Muscle of back (tissue), 13 donors: ENCODE measurements at places on chromosomes 4 and X. TPM values are rescaled to one million over a fixed set of nuclear protein-coding genes. Genes with fewer than 3 reads are reported as not detected.

Gene GLRA3
- polyA plus RNA-seq = not detected

Gene NPY2R
- not detected for polyA plus RNA-seq

DNA sequence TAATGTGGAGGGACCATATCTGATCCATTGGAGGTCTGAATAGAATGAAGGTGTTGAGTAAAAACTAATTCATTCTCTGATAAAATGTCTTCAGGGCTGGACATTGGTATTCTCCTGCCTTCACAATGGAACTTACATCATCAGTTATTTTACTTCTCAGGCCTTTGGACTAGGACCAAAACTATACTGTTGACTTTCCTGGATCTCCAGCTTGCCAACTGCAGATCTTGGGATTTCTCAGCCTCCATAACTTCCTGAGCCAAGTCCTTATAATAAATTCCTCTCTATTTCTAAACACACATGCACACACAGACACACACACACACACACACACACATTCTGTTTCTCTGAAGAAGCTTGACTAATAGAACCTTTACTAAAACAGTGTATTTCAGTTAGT lies 1858.6 kb upstream of the ADGRL3 start:
- no peak for DNase-seq

DNA sequence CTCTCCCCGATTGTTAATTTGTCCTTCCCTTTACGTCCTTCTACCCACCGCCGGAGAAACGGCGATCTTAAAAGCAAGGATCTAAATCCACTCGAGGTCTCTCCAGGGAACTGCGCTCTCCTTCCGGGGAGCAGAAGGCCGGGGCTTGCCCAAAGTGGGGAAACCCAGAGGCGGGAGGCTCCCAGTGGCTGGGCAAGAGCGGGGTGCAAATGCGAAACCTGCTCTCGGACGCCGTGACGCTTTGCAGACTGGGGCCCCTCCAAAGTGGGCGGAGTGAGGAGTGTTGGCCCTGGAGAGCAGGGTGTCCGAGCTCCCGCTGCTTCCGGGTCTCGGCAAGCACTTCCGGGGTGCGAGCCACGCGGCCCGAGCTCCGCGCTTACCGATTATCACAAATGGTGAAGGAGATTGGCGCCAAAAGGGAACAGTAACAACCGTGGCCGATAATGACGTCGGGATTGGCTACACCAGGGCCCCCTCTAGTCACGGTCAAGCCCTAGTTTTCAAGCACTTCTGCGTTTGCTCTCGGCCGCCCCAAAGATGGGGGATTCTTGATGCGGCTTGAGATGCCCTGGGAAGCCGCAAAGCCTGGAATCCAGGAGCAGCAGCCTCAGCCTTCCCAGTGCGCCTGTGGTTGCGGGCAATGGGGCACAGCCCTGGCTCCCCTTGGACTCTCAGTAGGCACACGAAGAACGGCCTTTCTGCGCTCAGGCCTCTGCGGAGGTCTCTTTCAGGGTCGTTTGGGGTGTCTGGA lies 29.0 kb downstream of the HAND2 start:
- DNase-seq = no peak

DNA sequence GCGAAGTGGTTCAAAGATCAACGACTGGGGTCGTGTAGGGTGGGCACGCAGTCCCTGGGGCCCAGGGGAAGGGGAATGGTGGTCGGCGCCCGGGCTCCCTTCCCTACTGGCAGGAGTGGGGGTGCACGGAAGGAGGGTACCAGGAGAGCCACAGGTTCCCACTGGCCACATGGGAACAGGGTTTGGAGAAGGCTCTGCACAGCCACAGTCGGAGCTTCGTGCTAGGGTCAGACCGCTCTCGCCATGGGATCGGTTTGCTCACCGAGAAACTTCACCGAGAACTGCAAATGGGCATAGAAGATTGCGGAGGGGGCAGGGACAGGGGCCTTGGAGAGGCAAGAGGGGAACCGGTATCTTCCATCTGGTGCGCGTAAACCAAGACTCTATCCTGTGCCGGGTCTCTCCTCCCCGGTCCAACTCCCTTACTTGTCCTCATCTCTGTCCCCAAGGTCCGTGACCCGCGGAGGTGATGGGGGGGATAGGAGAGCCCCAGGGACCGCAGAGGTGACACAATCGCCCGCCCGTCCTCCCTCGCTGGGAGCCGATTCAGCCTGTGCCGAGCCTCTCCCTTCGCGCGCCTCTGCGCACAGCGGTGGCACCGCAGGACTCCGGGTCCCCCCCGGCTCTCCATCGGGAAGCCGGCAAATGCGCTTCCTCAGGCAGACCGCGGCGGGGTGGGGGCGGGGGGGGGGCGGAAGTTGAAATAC lies 1.0 kb downstream of the SCD5 start:
- DNase-seq = no peak

- DNase-seq = no peak
Measured at GRCh38 chrX:97387004-97387403, 503.3 kb downstream of the RPA4 start.

DNA sequence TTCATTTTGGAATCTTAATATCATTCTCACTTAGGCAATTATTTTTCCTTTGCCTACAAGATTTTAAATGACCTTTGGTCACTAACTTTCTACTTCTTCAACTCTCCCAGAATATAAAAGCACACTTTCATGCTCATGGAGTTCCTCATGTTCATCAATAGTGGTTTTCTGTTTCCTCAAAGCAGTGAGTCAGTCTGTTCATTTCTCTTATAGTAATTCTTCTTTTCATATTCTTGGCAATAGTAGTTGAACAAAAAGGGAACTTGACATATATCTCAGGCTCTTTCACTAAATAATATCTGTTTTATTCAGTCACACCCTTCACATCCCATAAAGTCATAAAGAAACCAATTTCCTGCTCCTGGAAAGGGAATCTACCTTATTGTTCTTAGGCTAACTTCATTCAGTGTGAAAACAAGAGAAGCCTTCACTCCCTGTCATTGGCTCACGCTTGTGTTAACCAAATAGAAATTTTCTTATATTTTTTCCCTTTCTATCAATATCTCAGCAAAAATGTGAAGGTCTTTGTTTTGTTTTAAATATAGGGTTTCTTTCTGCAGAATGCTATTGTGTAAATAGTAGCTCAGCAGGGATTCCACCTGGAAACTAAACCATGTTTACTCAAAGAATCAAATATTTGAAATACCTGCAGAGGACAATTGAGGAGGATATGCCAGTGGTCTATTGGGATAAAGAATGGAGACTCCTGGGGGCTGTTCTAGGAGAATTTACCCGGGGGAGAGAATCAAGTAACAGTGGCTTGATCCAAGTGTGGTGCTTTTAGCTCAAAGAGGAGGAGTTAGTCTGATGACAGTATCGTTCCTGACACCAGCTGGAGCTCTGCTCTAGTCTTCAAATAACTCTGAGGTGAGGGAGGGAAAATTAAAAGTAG lies 13.4 kb upstream of the TNIP3 start:
- DNase-seq = no peak

GRCh38 chrX:133586443-133586842 lies 171.2 kb upstream of the GPC4 start:
- no peak for DNase-seq
